ENCODE measurements at places on chromosomes 16 and 17.

DNA sequence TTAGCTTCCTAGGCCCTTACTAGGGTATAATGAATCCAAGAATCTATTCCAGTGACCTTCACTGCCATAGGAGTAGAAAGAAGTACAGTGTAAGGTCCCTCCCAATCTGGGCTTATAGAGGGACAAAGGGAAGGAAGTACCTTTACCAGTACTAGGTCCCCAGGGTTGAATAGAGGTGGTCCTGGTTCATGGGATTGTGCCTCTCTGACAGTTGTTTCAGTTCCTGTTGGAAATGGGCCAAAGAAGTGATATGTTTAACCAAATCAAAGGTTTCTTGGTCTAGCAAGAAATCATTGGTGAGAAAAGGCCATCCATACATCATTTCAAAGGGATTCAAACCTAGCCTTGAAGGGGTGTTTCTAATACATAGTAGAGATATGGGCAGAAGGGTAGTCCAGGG, 16.0 kb upstream of the ZNHIT3 start:
- DNase-seq, result no peak

- no peak for DNase-seq
Measured at GRCh38 chr17:58630883-58631522, 60.8 kb downstream of the TEX14 start.

GRCh38 chr16:50697881-50698767, 4.7 kb downstream of the NOD2 start:
- no peak for DNase-seq

DNA sequence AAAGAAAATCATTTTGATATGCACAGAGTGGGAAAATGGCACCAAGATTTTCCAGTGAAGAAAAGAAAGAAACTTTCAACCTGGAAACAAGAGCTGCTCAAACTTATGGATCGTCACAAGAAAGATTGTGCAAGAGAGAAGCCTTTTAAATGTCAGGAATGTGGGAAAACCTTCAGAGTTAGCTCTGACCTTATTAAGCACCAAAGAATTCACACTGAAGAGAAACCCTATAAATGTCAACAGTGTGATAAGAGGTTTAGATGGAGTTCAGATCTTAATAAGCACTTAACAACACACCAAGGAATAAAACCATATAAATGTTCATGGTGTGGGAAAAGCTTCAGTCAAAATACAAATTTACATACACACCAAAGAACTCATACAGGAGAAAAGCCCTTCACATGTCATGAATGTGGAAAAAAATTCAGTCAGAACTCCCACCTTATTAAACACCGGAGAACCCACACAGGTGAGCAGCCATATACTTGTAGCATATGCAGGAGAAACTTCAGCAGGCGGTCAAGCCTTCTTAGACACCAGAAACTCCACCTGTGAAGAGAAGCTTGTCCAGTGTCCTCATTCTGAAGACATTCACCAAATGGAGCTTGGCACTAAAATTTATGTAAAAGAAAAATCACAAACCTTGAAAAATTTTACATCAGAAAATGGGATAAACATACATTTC, 12.2 kb downstream of the ZNF75A start:
- DNase-seq, result no peak

Data from DND-41 (cell line).